ENCODE measurements at places on chromosomes 1 and 21.

DNA sequence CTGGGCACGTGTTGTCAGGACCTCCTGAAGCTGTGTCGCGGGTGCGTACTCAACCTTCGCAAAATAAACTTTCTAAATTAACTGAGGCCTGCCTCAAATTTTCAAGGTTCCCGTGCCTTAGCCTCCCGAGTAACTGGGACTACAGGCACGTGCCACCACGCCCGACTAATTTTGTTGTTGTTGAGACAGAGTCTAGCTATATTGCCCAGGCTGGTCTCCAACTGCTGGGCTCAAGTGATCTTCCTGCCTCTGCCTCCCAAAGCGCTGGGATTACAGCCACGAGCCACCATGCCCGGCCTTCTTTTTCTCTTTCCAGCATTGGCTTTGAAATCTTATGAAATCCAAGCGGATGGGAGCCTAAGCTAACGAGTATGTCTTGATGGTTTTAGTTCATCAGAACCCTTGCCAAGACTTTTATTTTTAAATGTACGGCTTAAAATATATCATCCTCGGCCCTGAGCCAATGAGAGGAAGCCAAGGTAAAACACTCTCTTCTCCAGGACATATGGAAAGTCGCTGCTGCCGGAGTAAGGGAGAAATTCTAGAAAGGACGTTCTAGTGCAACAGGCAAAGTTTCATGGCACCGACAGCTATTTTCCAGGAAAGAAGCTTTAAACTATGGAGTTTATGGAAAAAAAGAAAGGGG lies 12.7 kb upstream of the ERVH48-1 start:
- no peak for DNase-seq

- no peak for DNase-seq
Measured at GRCh38 chr1:1921901-1922701, 3.0 kb upstream of the TMEM52 start.

DNA sequence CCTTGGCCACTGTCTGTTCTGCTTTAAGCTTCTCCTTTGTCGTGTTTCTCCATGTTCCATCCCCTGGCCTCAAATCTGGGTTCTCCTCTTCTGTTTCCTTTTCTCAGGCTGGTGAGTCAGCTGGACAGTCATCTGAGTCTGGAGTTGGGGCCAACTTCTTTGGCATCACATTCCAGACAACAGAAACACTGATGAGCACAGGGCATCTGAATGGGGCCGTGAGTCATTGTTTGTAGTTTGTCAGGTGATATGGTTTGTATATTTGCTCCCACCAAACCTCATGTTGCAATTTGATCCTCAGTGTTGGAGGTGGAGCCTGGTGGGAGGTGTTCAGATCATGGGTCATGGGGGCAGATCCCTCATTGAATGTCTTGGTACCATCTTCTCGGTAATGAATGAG lies 14.3 kb upstream of the OLIG2 start:
- DNase-seq = no peak

DNA sequence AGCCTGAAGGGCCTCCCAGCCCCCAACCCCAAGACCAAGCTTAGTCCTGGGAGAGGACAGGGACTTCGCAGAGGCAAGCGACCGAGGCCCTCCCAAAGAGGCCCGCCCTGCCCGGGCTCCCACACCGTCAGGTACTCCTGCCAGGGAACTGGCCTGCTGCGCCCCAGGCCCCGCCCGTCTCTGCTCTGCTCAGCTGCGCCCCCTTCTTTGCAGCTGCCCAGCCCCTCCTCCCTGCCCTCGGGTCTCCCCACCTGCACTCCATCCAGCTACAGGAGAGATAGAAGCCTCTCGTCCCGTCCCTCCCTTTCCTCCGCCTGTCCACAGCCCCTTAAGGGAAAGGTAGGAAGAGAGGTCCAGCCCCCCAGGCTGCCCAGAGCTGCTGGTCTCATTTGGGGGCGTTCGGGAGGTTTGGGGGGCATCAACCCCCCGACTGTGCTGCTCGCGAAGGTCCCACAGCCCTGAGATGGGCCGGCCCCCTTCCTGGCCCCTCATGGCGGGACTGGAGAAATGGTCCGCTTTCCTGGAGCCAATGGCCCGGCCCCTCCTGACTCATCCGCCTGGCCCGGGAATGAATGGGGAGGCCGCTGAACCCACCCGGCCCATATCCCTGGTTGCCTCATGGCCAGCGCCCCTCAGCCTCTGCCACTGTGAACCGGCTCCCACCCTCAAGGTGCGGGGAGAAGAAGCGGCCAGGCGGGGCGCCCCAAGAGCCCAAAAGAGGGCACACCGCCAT lies 21.9 kb upstream of the ARF1 start:
- no peak for DNase-seq

DNA sequence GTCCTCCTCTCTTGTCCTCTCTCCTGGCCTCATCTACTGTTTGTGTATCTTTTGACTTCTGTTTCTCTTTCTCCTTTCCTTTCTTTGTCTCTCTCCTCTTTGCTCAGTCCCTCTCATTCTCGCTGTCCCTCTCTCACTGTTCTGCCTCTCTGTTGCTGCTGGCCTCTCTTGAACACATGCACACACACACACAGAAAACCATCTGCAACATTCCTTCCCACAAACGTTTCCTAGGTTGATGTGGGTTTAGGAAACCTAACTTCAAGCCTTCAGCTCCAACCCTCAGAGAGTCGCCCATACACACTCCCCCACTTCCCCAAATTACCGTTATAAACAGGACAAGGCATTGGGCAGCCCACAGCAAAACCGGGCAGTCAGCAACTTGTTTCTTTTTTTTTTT lies 10.9 kb upstream of the SSBP3 start:
- peak; percentile 83 for DNase-seq

DNA sequence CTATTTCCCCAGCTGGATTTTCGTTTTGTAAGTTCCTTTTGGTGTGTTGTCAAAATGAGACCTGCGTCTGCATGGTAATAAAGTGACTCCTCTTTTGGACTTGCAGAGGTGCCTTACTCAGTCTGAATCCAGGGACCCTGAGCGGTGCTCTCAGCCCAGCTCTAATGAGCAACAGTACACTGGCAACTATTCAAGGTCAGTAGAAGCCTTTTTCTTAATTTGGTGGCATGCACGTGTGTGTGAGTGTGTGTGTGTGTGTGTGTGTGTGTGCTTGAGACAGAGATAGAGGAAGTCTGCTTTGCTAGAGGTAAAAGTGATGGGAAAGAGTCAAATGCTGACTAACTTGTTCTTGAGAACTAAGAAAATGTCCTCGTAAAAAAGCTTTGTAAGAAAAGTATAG lies 105.4 kb downstream of the CD247 start:
- DNase-seq = peak; percentile 38
